ENCODE measurements at places on chromosomes 11 and 22.

GRCh38 chr11:75563978-75564552, 2.0 kb downstream of the SERPINH1 start:
- DNase-seq = peak; percentile 90

- DNase-seq = peak; percentile 25
These were observed 7.6 kb upstream of the KCTD17 start for GRCh38 chr22:37043828-37044538.

- no peak for DNase-seq
These were observed 22.8 kb upstream of the CLMP start for GRCh38 chr11:123217897-123218296.

DNA sequence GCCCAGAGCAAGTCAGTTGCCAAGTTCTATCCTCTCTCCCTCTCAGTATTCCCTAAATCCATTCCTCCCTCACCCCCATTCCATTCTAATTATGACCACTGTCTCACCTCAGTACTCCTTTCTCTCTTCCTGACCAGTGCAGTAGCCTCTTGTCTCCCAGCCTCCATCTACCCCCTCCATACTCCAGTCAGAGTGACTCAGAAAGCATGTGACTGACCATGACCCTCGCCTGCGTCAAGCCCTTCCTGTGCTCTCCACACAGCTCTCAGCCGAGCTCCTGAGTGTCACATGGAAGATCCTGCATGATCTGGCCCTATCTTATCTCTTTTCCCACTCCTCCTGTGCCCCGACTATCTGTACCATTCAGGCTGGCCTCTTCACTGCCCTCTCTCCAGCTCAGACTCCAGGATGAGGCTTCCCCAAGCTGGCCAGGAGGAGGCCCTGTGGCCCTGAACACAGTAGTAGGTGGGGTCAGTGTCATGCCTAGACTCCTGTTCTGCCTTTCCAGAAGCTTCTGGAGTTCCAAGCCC, 42.6 kb downstream of the NEU3 start:
- DNase-seq = peak; percentile 76

DNA sequence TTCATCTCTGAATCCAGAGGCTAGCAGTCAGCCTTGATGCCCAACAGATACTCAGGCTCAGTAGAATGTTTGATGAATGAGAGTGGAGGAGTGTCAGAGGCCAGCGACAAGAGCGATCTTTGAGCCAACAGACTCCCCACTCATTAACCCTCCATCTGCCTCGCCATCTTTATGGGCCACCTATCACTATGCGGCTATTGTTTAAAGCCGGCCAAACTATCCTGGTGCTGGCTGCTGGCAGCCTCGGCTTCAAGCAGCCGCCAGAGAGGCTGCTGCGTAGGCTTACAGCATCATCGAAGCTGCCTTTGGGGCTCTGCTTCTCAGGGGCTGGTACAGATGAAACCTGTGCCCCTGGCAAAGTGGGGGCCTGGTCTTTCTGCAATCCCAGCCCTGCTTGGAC, 525.6 kb downstream of the INSC start:
- no peak for DNase-seq

DNA sequence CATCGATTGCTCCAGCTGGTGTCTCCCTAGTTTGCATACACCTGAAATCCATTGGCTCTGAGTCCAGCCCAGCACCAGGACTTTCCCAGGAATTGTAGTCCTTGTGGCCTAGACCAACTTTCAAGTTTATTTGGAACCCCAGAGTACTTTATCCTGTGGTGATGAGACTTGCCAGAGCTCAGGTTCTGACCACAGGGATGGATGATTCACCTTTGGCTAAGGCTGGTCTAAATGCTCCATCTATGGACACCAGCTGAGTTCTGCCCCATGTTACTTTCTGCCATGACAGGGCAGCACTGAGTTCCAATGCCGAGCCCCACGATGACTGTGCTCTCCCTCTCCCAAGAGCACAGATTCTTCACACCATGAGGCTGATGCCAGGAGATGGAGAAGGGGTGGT, 17.3 kb upstream of the INSC start:
- no peak for DNase-seq

- DNase-seq = no peak
These were observed 35.3 kb downstream of the IGHMBP2 start for GRCh38 chr11:68938816-68939582.

GRCh38 chr11:1487851-1488574, 1.4 kb upstream of the MOB2 start:
- no peak for DNase-seq

Data from AG10803 (cell line).